Uterus (tissue), 4 donors: ENCODE measurements at places on chromosomes 13 and 19. TPM values are rescaled to one million over a fixed set of nuclear protein-coding genes. Genes with fewer than 3 reads are reported as not detected.

The NLRP5 gene
- total RNA-seq, result not detected

The ZNF154 gene
- total RNA-seq, result 27.4 TPM

The CLDN10 gene
- total RNA-seq, result 19.5 TPM

The AKT2 gene
- total RNA-seq, result 177 TPM

The METTL21C gene
- total RNA-seq, result not detected

The SELENOV gene
- total RNA-seq, result 0.41 TPM

DNA sequence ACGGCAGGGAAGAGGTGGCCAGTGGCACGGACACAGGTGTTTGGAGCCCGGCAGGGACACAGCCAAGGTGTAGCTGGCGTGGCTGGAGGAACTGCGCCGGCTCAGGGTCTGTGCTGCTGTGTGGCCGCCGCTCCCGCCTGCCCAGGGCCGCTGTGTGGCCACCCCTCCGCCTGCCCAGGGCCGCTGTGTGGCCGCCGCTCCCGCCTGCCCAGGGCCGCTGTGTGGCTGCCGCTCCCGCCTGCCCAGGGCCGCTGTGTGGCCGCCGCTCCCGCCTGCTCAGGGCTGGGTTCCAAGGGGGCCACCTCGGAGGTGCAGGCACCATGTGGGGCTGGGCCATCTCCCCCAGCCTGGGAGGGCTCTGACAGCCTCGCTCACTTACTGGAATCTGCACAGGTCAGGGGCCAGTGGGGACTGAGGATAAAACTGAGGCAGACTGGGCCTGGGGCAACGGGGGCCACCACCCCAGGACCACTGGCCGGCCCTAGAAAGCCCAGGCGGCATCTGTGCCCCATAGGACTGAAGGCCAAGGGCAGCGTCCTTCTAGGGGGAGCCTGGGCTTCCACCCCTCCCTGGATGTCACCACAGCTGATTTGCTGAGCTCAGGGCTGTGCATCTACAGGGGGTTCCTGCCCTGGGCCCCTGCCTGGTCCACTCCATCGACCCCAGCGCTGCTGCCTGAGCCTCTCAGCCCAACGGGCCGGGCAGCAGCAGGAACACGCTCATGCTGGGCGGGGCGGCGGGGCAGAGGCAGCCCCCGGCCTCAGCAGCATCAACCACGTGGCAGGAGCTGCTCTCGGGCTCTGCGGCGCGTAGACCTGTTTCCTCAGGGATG lies 21.5 kb downstream of the C13orf46 start:
- no peak for DNase-seq

DNA sequence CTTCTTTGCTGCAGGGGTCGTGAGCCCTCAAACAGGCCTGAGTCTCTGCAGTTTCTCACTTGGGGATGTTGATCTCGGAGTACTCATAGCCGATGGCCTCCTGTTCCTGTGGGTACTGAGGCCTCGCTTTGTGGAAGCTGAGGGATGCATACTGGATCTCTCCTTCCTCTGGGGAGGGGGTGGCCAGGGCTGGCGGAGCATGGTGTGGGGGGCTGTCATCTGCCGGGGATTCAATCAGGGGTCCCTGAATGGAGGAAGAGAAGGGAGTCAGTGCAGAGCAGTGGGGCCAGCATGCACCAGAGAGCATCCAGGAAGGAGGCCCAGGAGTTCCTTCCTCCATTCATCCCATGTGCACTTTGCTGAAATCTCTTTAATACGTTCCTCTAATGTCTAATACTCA lies 10.0 kb downstream of the SIGLEC12 start:
- DNase-seq, result no peak

DNA sequence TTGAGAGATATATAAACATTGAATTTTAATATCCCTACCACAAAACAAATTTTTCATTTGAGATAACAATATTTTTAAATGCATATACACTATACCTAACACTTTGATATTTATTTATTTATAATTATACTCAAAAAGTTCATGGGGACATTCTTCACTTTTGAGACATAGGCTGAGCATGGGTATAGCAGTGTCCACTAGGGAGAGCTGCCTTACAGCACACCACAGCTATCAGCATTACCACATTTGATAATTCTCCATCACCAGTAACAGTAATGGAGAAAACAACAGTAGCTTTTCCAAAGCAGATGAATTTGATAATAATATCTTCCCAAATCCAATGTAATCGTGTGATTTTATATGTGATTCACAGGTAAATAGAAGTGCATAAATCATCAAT lies 626.1 kb downstream of the DACH1 start:
- DNase-seq, result no peak

DNA sequence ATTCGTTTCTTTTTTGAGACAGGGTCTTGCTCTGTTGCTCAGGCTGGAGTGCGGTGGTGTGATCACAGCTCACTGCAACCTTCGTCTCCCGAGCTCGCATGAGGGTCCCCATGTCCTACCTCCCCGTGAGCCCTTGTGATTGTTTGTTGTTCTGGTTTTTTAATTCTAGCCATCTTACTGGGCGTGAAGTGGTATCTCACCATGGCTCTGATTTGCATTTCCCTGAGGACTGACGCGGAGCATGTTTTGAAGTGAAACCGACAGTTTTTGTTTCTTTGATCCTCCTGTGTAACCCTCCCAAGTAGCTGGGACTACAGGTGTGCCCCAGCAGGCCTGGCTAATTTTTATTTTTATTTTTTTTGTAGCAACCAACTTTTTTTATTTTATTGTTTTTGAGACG lies 21.7 kb downstream of the GNG7 start:
- no peak for DNase-seq

- DNase-seq, result no peak
These were observed 30.6 kb downstream of the DPF1 start for GRCh38 chr19:38193445-38193844.

DNA sequence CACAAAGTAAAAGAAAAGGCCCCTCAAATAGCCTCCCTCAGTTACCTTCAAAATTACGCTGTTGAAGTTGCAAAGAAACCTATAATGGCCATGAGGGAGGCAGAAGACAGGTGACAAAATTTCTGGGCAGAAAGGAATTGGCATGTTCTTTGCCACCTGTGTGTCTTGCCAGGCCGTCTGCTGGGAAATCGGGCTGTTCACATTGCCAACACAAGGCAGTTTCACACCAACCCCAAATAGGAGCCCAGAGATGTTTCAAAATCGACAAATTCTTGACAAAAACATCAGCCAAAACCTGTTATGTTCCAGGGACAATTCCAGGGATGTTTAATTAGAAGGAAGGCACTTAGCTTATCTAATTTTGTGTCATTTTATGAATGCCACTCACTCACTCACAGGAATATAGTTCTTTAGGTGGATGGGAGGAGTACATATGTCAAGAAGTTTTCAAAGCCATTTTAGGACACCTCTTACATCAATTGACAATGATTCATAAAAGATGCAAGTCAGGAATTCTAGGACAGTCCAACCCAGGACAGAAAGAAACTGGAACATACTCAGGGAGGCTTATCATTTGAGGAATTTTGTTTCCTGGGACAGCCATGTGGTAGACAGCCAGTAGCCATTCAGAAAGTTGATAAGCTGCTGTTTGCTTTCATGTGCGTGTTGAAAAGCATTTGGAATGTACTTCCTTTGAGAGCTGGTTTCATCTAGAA lies 164.5 kb downstream of the RGCC start:
- no peak for DNase-seq

DNA sequence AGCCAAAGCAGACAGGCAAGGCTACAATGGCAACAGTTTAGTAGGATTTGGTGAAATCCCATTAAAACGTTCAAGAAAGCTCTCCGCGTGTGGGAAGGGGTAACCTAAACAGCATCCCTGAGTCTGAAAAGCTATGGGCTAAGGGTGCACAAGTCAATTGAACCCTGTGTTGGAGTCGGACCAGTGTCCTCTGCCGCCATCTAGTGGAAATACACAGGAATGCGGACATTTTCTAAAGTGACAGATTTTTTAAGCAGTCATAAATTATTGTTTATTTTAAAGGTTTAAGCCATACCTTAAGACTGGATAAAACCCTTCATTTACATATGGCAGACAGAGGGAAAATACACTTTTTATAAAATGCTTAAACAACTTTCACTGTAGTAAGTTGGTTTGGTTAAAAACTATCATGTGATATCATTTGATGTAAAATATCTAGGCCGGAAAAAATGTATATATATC lies 26.5 kb upstream of the LSM14A start:
- DNase-seq, result peak; percentile 23

DNA sequence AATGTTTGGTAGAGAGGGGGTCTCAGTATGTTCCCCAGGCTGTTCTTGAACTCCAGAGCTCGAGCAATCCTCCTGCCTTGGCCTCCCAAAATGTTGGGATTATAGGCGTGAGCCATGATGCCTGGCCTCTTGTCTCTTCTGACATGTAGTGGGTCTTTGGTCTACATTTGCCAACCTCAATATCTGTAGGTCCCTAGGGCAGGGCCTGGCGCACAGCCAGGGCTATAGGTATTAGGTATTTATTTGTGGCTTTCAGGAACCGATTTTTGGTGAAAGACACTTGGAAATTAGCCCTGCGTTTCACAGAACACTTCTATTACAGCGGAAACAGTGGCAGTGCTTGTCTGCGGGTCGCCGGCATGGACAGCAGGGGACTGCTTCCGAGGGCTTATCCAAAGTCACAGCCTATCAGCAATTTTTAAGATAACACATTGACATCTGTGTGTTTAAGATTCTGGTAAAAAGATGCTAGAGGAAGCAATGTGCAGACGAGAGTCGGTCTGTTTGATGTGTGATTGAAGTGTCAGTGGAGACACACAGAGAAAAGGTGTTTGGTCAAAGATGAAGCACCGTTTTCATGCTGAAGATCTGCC lies 14.5 kb downstream of the ZNF536 start:
- no peak for DNase-seq

GRCh38 chr19:47143322-47144073 lies 12.9 kb downstream of the SAE1 start:
- DNase-seq, result no peak

- DNase-seq, result no peak
These were observed 519 bp downstream of the ZNF551 start for GRCh38 chr19:57682226-57682766.

GRCh38 chr13:80012251-80012650 lies 328.7 kb downstream of the SPRY2 start:
- DNase-seq, result no peak

DNA sequence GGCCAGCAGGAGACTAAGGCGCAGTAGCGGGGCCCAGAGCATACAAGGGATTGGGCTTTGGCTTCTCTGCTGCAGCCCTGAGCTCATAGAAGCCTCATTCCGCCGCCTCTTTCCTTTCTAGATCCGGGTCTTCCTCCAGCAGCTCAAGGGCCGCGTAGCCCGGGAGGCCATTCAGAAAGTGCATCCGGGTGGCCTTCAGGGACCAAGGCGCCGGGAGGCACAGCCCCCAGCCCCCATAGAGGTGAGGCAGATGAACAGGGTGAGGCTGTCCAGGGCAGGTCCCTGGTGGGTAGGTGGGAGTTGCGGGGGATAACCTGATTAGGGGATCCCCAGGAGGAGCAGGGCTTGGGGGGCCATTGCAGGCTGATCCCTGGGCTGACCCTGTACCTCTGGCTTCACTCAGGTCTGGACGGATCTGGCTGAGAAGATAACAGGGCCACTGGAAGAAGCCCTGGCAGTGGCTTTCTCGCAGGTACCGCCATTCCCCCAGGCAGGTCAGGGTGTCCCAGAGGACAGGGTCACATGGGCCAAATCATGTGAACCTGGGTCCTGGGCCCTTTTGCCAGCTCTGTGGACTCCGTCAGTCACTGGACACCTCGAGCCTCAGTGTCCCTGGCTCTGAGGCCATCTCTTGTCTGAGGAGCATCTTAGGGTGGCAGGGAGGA lies 1.3 kb downstream of the SNAPC2 start:
- DNase-seq, result no peak

GRCh38 chr19:44557933-44558332 lies 28.5 kb upstream of the CEACAM20 start:
- no peak for DNase-seq

GRCh38 chr13:27627380-27627779 lies 5.7 kb downstream of the POLR1D start:
- no peak for DNase-seq

DNA sequence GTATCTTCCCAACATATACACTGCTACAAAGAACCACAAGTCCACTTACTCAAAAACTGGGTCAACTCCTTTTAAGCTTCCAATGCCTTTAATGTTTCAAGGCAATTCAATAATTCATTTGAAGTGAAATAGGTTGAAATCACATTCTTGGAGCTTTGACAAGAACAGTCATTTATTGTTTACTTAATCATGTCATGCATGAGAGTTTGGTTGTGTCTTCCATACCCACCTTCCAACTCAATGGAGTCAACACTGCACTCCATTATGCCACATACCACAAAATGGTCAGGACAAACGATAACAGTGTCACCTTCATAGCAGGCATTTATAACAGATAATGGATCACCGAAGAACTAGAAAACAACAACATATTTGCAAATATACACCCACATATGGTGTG lies 506.3 kb downstream of the UQCRFS1 start:
- DNase-seq, result no peak

- DNase-seq, result no peak
These were observed 184.6 kb upstream of the SOX1 start for GRCh38 chr13:111882351-111882750.

DNA sequence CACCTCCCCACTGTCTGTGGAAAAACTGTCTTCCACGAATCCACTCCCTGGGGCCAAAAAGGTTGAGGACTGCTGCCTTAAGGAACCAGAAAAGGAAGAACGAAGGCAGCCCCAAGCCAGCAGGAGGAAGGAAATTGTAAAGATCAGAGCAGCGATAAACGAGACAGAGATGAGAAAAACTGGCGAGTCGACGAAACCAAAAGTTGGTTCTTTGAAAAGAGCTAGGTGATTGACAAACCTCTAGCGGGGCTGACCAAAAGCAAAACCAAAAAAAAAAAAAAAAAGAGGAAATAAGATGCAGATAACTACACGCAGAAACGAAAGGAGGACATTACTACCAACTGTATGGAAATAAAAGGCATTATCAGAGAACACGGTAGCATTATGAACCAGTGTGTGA lies 76.9 kb downstream of the GADD45B start:
- DNase-seq, result no peak

GRCh38 chr13:93244141-93244917 lies 17.7 kb downstream of the GPC6 start:
- DNase-seq, result no peak

GRCh38 chr13:82867284-82867683 lies 1015.0 kb downstream of the SLITRK1 start:
- DNase-seq, result no peak

DNA sequence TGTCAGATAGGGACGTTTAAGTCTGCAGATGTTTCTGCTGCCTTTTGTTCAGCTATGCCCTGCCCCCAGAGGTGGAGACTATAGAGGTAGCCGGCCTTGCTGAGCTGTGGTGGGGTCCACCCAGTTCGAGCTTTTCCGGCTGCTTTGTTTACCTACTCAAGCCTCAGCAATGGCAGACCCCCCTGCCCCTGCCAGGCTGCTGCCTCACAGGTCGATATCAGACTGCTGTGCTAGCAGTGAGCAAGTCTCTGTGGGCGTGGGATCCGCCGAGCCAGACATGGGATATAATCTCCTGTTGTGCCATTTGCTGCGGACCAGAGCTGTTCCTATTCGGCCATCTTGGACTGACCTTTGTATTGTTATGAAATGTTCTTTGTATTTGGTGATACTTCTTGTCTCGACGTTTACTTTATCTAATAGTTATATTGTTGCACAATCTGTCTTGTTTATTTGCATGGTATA lies 46.3 kb downstream of the NBEA start:
- DNase-seq, result no peak

GRCh38 chr13:97328222-97328790 lies 105.7 kb upstream of the RAP2A start:
- no peak for DNase-seq
